ENCODE measurements at places on chromosomes 6 and 20.

DNA sequence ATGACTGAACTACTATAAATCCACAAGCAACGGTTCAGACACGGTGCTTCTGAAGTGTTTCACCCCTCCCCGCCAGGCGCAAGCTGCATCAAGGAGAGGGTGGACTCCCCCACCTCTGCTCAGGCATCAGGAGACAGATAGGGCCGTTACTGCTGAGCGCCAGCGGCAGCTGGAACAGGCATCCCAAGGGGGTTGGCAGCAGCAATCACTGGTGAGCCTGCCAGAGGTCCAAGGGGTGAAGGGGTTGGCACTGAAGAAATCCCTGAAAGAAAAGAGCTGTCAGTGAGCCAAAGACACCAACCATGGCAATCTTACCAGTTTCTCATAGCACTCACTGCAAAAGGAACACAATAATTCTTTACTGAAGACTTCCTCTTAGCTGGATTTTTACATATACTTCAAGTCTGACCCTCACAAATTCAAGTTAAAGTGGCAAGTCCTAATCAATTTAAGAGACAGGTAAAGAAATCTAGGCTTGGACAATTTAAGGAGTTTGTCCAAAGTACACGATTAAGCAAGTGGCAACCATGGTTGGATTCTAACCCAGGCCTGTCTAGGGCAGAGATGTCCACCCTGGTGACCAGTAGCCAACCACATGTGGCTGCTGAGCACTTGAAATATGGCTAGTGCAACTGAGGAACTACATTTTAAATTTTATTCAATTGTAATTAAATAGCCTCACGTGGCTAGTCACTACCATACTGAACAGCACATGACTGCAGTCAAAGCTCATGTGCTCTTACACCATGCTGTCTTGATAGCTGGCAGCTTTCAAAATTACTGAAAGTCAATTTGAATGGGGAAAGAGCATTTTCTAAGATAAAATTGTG, 21.7 kb upstream of the TBC1D20 start:
- DNase-seq, result no peak

- DNase-seq, result no peak
Observed at GRCh38 chr6:41551086-41551700, 5.0 kb downstream of the FOXP4 start.

- DNase-seq, result no peak
Observed at GRCh38 chr6:126530775-126531174, 190.9 kb downstream of the CENPW start.

DNA sequence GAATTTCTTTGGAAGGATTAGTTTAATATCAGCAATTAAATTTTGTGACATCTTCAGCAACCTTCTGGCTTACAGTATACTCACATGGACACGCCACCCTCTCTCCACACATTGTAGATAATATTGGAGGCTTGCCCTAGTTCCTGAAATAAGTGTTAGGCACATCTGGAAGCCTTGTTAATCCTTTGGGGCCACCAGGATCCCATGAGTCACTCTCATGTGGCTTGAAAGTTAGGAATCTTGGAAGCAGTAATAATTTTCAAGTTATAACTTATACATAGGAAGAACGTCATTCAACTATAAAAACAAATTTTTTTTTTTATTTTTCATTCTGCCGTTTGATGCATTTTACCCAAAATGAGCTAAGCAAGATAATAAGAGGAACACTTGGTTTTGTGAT, 20.5 kb downstream of the LAMA4 start:
- no peak for DNase-seq

DNA sequence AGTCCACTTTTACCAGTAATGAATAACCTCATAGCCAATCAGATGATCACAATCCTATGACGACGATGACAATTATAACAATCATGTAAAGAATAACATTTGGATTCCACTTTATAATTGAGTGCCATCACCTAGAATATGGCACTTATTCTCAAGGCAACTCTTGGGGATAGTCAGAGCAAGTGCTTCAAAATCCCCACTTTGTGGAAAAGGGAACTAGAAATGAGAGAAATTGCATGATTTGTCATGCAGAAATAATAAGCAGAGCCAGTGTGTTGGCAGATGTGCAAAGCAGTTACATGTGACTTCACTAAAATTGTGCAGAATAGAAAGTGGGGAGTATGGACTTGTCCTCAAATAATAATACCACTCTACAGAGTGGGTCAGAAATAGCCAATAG, 41.3 kb downstream of the FRK start:
- DNase-seq, result no peak

- no peak for DNase-seq
Observed at GRCh38 chr20:23163562-23163961, 77.4 kb upstream of the CD93 start.
